PC-3 (cell line): ENCODE measurements at places on chromosomes 3 and 15.
A peak's percentile ranks its signal among the peaks of the same experiment; 100 is the strongest.

- no peak for DNase-seq
Measured at GRCh38 chr3:188407158-188407880, 253.4 kb downstream of the LPP start.

DNA sequence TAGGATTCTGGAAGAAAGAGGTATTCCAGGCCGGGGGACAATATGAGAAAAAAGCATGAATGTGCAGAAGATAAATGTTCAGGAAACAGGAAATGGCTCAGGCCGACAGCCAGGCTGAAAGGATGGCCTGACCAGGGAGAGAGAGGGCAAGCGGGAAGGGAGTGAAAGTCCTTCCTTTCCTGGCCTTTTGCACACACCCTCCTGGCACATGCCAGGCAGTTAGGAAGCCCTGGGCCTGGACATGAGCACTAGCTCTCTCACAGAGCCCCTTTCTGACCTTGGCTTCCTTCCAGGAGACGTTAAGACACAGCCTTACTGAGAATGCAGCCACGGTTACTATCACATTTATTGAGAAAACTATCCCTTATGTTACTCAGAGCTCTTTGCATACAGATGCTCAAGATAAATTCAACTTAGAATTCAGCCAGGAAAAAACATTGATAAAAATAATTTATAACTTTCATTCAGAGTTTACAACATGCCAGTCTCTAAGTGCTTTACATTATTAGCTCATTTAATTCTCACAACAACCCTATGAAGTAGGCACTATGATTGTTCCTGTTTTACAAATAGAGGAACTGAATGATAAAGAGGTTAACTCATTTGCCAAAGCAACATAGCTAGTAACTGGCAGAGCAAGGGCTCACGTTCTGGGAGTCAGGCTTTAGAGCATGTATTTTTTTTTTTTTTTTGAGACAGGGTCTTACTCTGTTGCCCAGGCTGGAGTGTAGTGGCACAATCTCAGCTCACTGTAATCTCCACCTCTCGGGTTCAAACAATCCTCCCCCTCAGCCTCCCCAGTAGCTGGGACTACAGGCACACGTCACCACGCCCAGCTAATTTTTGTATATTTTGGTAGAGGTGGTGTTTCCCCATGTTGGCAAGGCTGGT lies 39.4 kb upstream of the SMAD3 start:
- DNase-seq = peak; percentile 70

GRCh38 chr3:51921081-51921578 lies 18.0 kb upstream of the IQCF1 start:
- no peak for DNase-seq

DNA sequence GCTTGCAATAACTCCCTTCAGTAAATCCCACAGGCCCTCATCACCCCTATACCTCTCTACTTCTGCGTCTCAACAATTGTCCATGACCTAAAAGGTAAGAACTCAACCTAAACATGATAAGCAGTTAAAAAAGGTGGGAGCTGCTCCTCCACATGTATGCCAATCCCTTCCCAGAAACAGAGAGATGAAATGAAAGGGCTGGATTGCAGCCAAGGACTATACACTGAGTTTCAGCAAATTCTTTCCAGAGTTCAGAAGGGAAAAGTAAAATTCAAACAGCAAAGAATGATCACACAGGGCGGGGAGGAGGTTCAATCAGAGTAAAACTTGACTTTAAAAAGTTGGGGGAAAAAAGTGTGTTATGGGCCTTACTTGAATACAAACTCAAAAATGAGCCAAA lies 27.5 kb downstream of the PLOD2 start:
- no peak for DNase-seq

DNA sequence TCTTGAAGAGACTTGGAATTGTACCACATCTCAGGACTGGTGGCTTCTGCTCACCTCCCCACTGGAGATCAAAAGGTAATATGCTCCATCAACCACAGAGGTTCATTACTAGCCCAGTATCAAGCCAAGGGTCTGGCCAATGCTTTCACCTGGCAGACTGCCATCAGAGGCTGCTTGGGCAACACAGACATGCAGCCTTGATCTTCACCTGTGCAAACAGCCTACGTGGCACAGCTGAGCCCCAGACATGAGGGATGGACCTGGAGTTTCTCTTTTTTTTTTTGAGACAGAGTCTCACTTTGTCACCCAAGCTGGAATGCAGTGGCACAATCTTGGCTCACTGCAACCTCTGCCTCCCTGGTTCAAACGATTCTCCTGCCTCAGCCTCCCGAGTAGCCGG lies 105.6 kb upstream of the HES1 start:
- DNase-seq = peak; percentile 10

- peak; percentile 61 for DNase-seq
Measured at GRCh38 chr15:67838789-67839332, 984 bp downstream of the RNU6-1 start.

DNA sequence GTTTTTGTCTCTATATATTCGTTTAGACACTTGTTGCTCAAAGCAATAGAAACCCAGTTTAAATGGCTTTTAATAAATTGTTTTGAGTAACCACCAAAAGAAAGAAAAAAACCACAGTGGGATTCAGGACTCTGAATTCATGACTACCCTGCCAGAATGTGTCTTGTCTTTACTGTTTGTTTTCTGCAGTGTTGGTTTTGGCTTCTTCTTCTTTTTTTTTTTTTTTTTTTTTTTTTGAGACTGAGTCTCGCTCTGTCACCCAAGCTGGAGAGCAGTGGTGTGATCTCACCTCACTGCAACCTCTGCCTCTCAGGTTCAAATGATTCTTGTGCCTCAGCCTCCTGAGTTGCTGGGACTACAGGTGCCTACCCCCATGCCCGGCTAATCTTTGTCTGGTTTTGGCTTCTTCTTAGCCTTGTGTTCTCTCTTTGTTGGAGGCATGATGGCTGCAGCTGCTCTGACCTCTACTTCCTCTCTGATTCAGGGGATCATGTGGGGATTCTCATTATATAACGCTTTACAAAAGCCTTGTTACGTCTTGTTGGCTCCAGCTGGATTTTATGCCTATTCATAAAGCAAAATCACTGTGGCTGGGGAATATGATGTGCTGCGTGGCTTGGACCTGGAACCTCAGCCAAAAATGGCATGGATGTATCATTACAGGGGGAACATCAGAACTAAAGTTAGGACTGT lies 54.0 kb downstream of the PLS1 start:
- DNase-seq = no peak
